ENCODE measurements at places on chromosomes 4 and X. TPM values are rescaled to one million over a fixed set of nuclear protein-coding genes. Genes with fewer than 3 reads are reported as not detected.

Gene AMOT
- total RNA-seq: 6.1 TPM

Gene AMBN
- total RNA-seq: not detected

Gene ALPK1
- total RNA-seq: 3.1 TPM

Gene F8A2
- not detected for total RNA-seq

DNA sequence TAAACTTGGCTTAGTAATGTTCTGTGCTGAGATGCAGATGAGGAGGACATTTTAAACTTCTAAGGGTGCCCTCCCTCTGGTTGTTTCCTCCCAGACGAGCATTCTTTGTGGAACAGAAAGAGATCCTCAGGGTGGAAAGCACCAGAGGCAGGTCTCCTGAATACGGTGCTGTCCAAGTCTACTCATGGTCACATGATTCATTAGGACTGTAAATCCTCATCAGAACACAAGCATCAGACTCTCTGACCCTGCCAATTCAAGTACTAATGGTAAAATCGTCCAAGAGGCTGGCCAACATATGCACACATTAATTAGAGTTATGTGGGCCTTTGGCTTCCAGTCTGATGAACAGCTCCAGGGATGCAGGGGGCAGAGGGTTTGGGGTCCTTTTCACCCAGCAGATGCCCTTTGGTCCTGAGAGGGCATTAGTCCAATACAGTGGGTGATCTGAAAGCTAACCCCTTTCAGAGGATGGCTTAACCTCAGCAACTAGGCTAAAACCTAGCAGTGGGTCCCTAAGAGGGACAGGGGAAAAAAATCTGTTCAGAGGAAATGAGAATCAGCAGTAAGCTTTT is 18.2 kb downstream of the HAND2 start:
- no peaks in the 10 kb centered on the region for H3K36me3 ChIP-seq
- peaks cover 31% of the 10 kb centered on the region for H3K4me1 ChIP-seq
- H3K27ac ChIP-seq: peak overlapping the region; percentile 92
- H3K4me3 ChIP-seq: no peak overlapping the region
- peaks cover 30% of the 10 kb centered on the region for H3K27me3 ChIP-seq
- DNase-seq: no peak

DNA sequence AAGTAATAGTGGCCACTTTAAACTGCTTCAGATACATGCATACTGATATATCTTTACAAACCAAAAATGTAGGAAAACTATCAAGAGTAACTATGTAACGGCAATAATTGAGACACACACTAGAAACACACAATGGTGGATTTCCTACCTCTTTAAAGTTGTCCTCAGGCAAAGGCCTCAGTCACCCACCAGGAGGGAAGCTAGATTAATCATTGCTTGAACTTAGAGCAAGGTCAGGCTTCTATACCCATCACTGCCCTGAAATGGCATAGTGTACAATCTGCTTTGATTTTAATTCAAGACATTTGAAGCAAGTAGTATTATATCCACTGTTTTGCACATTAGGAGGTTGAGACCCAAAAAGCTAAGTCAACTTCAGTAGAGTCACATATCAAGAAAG is 110.9 kb downstream of the AREG start:
- no peak overlapping the region for H3K4me3 ChIP-seq
- no peak overlapping the region for H3K27ac ChIP-seq
- no peaks in the 10 kb centered on the region for H3K36me3 ChIP-seq
- no peak for DNase-seq
- H3K4me1 ChIP-seq: no peaks in the 10 kb centered on the region

GRCh38 chr4:73018595-73018994 is 50.9 kb downstream of the COX18 start:
- H3K27ac ChIP-seq: no peak overlapping the region
- no peaks in the 10 kb centered on the region for H3K27me3 ChIP-seq
- no peaks in the 10 kb centered on the region for H3K36me3 ChIP-seq
- no peaks in the 10 kb centered on the region for H3K4me1 ChIP-seq
- no peak for DNase-seq
- no peak overlapping the region for H3K4me3 ChIP-seq

GRCh38 chrX:69506617-69507499 is 2.7 kb downstream of the NALF2 start:
- peaks cover 19% of the 10 kb centered on the region for H3K27me3 ChIP-seq
- peak overlapping the region; percentile 69 for H3K4me3 ChIP-seq
- DNase-seq: no peak
- H3K36me3 ChIP-seq: no peaks in the 10 kb centered on the region

- no peaks in the 10 kb centered on the region for H3K36me3 ChIP-seq
- no peak overlapping the region for H3K27ac ChIP-seq
These were observed 43.6 kb upstream of the BMP2K start for GRCh38 chr4:78732332-78733104.

GRCh38 chr4:180542445-180543100 is 1700.6 kb upstream of the TENM3 start:
- H3K36me3 ChIP-seq: no peaks in the 10 kb centered on the region
- H3K4me3 ChIP-seq: no peak overlapping the region
- H3K27ac ChIP-seq: no peak overlapping the region
- DNase-seq: no peak
- H3K4me1 ChIP-seq: no peaks in the 10 kb centered on the region

DNA sequence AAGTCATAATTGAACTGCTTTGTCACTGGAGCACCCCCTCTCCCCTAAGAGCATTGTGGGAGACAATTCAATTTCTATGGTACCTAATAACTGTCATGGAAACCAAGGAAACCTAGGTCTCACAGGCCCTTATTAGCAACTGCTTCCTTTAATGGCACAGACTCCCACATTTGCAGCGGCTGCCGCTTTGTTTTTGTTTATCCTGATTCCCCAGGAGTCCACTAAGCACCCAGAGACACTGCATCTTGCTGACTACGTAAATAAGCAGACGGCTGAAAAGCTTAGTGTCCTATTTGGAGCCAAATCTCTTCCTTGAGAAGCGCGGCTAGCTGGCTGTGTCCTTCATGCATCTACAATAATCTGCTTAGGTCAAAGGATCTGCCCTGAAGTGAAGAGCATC is 494.4 kb downstream of the TMA16 start:
- DNase-seq: no peak
- no peak overlapping the region for H3K4me3 ChIP-seq
- H3K36me3 ChIP-seq: no peaks in the 10 kb centered on the region
- no peak overlapping the region for H3K27ac ChIP-seq
- H3K4me1 ChIP-seq: no peaks in the 10 kb centered on the region

DNA sequence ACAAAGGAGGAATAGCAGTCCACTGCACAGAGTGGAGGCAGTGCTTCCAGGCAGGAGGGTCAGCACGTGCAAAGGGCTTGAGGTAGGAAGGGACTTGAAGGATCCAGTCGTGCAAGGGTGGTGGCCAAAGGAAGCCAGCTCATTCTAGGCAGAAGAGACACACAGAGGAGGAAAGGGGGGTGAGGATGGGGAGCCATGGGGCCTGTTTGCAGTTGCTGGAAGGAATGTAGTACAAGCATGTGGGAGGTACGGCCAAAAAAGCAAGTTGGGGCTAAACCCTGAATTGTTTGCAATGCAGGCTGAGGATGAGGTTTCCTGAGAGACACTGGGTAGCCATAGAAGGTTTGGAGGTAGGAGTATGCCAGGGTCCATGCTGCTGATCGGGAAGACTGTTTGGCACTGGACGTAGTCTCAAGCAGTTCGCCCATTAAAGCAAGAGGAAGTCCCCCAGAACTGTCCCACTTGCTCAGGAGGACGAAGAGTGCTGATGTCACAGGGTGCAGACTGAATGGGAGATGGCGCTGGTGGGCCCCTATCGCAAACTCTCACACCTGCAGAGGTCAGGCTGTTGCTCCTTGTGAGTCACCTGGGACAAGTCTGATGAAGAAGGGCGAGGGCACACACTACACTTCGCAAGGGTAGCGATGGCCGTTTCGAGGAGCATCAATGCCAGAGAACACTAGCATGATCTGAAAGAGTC is 9.1 kb upstream of the MAN2B2 start:
- peaks cover 61% of the 10 kb centered on the region for H3K27me3 ChIP-seq
- H3K27ac ChIP-seq: no peak overlapping the region
- H3K4me3 ChIP-seq: no peak overlapping the region
- H3K4me1 ChIP-seq: peaks cover 14% of the 10 kb centered on the region

DNA sequence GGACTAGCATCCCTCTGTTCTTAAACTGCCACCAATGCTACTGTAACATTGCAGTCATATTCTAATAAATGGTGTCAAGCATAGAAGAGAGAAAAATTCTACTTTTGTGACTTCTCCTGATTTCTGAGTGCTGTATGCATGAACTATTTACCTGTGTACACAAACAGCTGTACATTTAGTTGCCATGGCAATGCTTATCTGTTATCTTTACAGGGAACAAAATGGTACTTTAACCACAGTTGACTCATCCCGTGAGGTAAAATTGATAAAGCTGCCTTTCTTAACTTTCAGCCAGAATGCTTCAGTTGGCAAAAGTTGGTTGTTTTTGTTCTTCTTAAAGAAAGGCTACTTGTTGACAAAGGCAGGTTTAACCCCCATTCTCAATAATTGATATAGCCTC is 587.5 kb upstream of the MAGEB2 start:
- H3K27ac ChIP-seq: no peak overlapping the region
- H3K27me3 ChIP-seq: no peaks in the 10 kb centered on the region
- H3K36me3 ChIP-seq: no peaks in the 10 kb centered on the region
- no peak for DNase-seq
- H3K4me1 ChIP-seq: no peaks in the 10 kb centered on the region
- no peak overlapping the region for H3K4me3 ChIP-seq

GRCh38 chr4:21915761-21916160 is 32.8 kb downstream of the KCNIP4 start:
- H3K27ac ChIP-seq: no peak overlapping the region
- no peak for DNase-seq
- no peaks in the 10 kb centered on the region for H3K27me3 ChIP-seq
- no peaks in the 10 kb centered on the region for H3K36me3 ChIP-seq
- no peaks in the 10 kb centered on the region for H3K4me1 ChIP-seq
- no peak overlapping the region for H3K4me3 ChIP-seq

- peak overlapping the region; percentile 74 for H3K27ac ChIP-seq
- no peaks in the 10 kb centered on the region for H3K27me3 ChIP-seq
- DNase-seq: no peak
- H3K36me3 ChIP-seq: no peaks in the 10 kb centered on the region
- no peak overlapping the region for H3K4me3 ChIP-seq
These were observed 103.1 kb upstream of the GPRIN3 start for GRCh38 chr4:89410687-89411086.

- no peak for DNase-seq
- peaks cover 48% of the 10 kb centered on the region for H3K4me1 ChIP-seq
- H3K27me3 ChIP-seq: no peaks in the 10 kb centered on the region
- peak overlapping the region; percentile 82 for H3K27ac ChIP-seq
- H3K36me3 ChIP-seq: no peaks in the 10 kb centered on the region
- peak overlapping the region; percentile 9 for H3K4me3 ChIP-seq
These were observed 49.4 kb downstream of the ARHGEF6 start for GRCh38 chrX:136731207-136731782.

DNA sequence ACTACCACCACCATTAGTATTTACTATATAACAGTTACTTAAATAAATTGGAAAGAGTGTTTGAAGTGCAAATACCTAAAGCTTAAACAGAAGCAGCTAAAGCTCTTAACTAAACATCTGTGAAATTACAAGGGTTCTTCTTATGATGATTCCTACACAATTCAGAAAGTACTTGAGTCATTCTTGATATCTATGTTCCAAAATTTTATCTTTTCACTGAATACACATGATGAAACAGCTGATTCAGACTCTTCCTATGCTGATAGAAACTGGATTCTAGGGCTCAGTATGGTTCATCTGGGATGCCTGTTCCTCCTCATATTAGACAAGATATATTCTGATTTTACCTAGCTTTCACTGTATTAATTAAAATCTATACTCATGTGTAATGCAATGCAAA is 13.6 kb downstream of the EREG start:
- H3K27me3 ChIP-seq: no peaks in the 10 kb centered on the region
- no peak for DNase-seq
- no peaks in the 10 kb centered on the region for H3K36me3 ChIP-seq
- H3K4me1 ChIP-seq: no peaks in the 10 kb centered on the region
- H3K27ac ChIP-seq: no peak overlapping the region
- no peak overlapping the region for H3K4me3 ChIP-seq
